ENCODE measurements at places on chromosomes 2 and 18. TPM values are rescaled to one million over a fixed set of nuclear protein-coding genes. Genes with fewer than 3 reads are reported as not detected.
A peak's percentile ranks its signal among the peaks of the same experiment; 100 is the strongest.

- no peak for DNase-seq
These were observed 174.7 kb downstream of the LTBP1 start for GRCh38 chr2:33121416-33121815.

The PLGLB1 gene
- 6.6 TPM for polyA plus RNA-seq

GRCh38 chr18:25326361-25326952 lies 25.5 kb downstream of the ZNF521 start:
- DNase-seq = no peak

GRCh38 chr2:160876029-160876428 lies 284.2 kb upstream of the TANK start:
- DNase-seq = no peak

The ZNF516 gene
- polyA plus RNA-seq = 39.4 TPM

- no peak for DNase-seq
These were observed 48.4 kb upstream of the SESTD1 start for GRCh38 chr2:179313057-179313456.

The FTCDNL1 gene
- 1.4 TPM for polyA plus RNA-seq

- DNase-seq = no peak
These were observed 150.6 kb downstream of the RIF1 start for GRCh38 chr2:151560289-151560688.

GRCh38 chr2:17084877-17085276 lies 419.2 kb upstream of the CYRIA start:
- no peak for DNase-seq

GRCh38 chr2:86039963-86040655 lies 65.6 kb downstream of the POLR1A start:
- no peak for DNase-seq

GRCh38 chr2:9071032-9071431 lies 67.5 kb upstream of the MBOAT2 start:
- DNase-seq = no peak

GRCh38 chr2:128537646-128538045 lies 219.0 kb upstream of the HS6ST1 start:
- DNase-seq = no peak

- DNase-seq = no peak
These were observed 7.2 kb upstream of the CCDC74A start for GRCh38 chr2:131520526-131520925.

The ASB18 gene
- 8.3 TPM for polyA plus RNA-seq

- no peak for DNase-seq
These were observed 107.5 kb downstream of the LIPG start for GRCh38 chr18:49669403-49669802.

The FAM161A gene
- polyA plus RNA-seq = 13.3 TPM

DNA sequence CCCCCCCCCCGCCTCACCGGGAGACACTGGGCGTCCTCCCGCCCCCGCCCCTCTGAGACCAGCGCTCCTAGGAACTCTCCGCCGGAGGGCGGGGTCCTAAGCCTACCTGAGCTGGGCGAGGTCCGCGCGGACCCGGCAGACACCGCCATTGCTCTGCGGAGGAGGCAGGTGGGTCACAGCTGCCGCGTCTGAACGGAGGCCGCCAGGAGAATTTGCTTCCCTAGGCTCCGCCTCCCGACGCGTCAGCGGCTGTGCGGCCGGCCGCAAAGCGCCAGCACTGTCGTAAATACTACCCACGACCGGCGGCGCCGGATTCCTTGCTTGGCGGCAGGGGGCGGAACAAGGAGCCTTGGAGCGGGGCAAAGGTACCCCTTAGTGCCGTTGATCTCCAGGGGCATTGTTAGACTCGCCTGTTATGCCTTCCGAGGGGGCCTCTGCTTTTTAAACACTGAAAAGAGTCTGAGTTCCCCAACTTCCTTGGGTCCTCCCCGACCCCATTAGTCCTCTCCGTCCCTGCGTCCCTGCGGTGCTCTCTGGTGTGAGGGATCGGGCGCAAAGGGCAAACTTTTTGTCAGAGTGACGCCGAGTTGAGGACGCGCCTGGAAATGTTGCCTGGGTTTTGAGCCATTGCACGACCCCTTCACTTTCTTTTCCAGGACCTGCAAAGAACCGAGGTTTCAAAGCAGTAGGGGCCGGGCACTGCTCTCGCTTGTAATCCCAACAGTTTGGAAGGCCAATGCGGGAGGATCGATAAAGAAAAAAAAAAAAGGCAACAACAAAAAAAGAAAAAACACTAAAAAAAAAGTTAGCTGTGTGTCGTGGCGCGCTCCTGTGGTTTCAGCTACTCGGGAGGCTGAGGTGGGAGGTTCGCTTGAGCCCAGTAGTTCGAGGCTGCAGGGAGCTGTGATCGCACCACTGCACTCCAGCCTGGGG lies at the start of gene GGCX:
Gene GGCX, minus strand, starts transcription at position 214 of the 933 bp plus-strand sequence. Its CDS starts 65 bp downstream, at position 149.
- DNase-seq = peak; percentile 92

- DNase-seq = no peak
These were observed 445.7 kb upstream of the SLC14A2 start for GRCh38 chr18:45169610-45170009.
